AG04450 (cell line): ENCODE measurements at places on chromosomes 7 and 10.

- DNase-seq, result no peak
Observed at GRCh38 chr10:48582970-48583369, 21.9 kb downstream of the ARHGAP22 start.

- no peak for DNase-seq
Observed at GRCh38 chr10:128606055-128606454, 479.8 kb upstream of the MKI67 start.

DNA sequence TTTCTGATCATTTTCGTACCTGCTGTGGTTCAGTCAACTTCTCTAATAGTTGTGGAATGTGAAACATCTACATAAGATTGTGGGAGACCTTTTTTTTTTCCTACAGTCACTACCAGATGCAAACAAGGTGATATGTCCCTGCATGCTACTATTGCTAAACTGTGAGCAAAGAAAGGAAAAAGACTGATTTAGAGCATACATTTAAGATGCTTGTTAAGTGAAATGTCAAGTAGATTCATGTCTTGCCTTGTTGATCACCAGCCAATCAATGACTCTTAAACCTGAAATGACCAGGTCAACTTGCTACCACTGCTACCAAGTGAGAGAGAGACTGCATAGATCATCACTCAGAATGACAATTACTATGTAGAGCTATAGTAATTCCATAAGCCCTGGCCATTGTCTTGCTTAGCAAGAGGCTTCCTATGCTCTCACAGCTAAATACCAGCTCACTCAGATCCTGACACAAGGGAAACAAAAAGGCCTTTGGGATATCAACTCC, 84.3 kb upstream of the SKAP2 start:
- no peak for DNase-seq

DNA sequence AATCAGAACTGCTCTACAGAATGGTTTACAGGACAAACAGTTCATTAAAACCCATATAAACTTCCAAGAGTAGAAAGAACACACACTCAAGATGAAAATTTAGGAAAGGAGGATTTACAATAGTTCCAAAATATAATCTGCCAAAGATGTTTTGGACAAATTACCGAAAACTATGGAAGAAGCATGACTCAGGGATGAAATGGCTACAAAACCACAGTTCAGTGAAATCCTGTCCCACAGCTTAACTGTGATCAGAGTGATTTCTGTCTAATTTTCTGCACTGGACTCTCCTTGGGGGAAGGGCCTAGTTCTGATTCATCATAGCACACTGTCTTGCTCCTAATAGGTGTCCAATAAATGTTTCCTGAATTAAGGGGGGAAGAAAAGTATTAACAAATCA, 82.2 kb downstream of the HIPK2 start:
- DNase-seq, result no peak

GRCh38 chr7:102866535-102867215, 46.1 kb upstream of the LRRC17 start:
- no peak for DNase-seq

DNA sequence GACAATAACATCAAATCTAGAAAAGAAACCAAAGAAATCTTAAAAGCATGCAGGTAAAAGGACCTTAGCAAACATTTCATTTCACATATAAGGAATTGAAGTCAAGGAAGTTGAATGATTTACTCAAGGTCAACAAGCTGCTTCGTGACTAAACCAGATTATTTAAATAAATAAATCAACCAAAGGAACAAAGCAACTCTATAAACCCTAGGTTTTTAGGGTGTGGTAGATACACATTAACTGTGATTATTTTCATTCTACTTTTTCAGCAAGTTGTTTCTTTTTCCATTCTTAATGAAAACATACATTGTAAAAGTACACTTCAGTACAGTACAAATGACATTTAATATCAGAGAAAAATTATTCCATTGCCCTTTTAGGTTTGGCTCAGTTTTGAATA, 382.0 kb upstream of the STEAP1 start:
- DNase-seq, result no peak

- DNase-seq, result no peak
Observed at GRCh38 chr7:32217341-32218153, 147.3 kb upstream of the PDE1C start.

- DNase-seq, result no peak
Observed at GRCh38 chr7:159070431-159071148, 74.1 kb downstream of the VIPR2 start.

DNA sequence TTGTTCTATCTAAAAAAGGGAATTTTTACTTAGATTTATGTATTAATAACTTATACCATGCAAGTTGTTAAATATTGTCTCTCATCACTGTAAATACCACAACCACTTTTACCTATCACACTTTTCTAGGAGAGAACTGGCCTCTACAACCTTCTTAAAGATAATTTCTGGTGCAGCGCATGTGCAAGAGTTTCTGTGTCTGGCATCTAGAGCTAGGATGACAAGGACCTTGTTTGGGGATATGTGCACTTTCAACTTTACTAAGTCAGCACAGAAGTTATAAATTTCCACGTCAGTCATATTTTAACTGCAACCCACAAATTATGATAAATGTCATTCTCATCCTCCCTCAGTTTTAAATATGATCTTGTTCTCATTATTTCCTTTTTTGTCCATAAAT, 156.9 kb upstream of the ADCY1 start:
- DNase-seq, result no peak
